Melanocyte of skin (primary cell): ENCODE measurements at places on chromosomes 5 and 9. TPM values are rescaled to one million over a fixed set of nuclear protein-coding genes. Genes with fewer than 3 reads are reported as not detected.

The SPATA31D4 gene
- not detected in 2 replicates for total RNA-seq

The SLC25A48 gene
- 0.67 TPM in 1 of 2 replicates, not detected in the other for total RNA-seq

The CXCL14 gene
- total RNA-seq = not detected in 2 replicates

The ERGIC1 gene
- 43.4 and 72.0 TPM in 2 replicates for total RNA-seq

The PCDHB12 gene
- not detected in 2 replicates for total RNA-seq
